Activated T-cell treated with anti-CD3 and anti-CD28 coated beads, Interleukin-2, amount 50 U/mL, for 72 hours (primary cell): ENCODE measurements at places on chromosomes 3 and 15. TPM values are rescaled to one million over a fixed set of nuclear protein-coding genes. Genes with fewer than 3 reads are reported as not detected.
A peak's percentile ranks its signal among the peaks of the same experiment; 100 is the strongest.

Gene DAPK2
- total RNA-seq = 3.3 TPM

Gene SLC22A13
- total RNA-seq = 1.2 TPM

Gene GLDN
- total RNA-seq = not detected

Gene FRMD5
- 0.60 TPM for total RNA-seq

Gene MUC4
- 0.34 TPM for total RNA-seq

Gene CCR9
- total RNA-seq = 0.14 TPM

Gene DNAJB8
- not detected for total RNA-seq

Gene NRROS
- 15.2 TPM for total RNA-seq

Gene PLSCR2
- total RNA-seq = 0.34 TPM

Gene CHDH
- total RNA-seq = 0.69 TPM

Gene RPLP1
- total RNA-seq = 2,514 TPM

GRCh38 chr3:107657971-107658370 is 135.2 kb downstream of the BBX start:
- DNase-seq = no peak
- peaks cover 20% of the 10 kb centered on the region for H3K4me1 ChIP-seq
- no peaks in the 10 kb centered on the region for H3K36me3 ChIP-seq
- H3K27ac ChIP-seq = no peak overlapping the region
- no peak overlapping the region for H3K4me3 ChIP-seq

- peak; percentile 41 for DNase-seq
- no peaks in the 10 kb centered on the region for H3K36me3 ChIP-seq
- no peak overlapping the region for H3K4me3 ChIP-seq
- H3K27me3 ChIP-seq = peaks cover 34% of the 10 kb centered on the region
Measured at GRCh38 chr3:188749010-188749617, 422.7 kb upstream of the TPRG1 start.

DNA sequence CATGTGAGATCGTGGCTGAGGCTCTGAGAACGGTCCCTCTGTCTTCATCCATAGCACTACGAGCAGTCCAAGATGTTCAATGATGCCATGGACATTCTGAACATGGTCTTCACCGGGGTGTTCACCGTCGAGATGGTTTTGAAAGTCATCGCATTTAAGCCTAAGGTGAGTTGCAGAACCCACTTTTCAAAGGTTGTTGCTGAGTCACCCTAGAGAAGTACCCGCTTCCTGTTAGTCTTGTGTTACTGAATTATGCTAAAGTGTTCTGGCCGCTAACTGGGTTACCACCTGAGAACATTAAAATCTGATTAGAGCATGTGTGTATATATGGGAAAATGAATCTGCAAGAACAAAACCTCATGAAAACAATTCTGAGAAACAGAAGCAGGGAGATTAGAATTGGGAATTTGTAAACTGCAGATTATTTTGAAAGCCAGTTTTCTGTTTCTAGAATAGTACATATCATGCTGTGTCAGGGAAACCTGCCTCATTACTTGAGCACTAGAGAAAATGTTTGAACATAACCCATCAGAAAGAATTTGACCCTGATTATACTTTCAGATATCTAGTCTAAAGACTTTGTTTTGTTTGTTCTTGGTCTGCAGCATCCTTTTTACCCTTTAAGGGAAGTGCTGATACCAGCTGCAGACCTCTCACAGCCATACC is 92.6 kb downstream of the CHDH start:
- peaks cover 17% of the 10 kb centered on the region for H3K27me3 ChIP-seq
- H3K4me1 ChIP-seq = peaks cover 40% of the 10 kb centered on the region
- peak overlapping the region; percentile 27 for H3K4me3 ChIP-seq
- peak overlapping the region; percentile 47 for H3K27ac ChIP-seq
- DNase-seq = peak; percentile 17

- H3K27ac ChIP-seq = no peak overlapping the region
- DNase-seq = no peak
Measured at GRCh38 chr3:146020969-146021368, 140.0 kb downstream of the PLOD2 start.

DNA sequence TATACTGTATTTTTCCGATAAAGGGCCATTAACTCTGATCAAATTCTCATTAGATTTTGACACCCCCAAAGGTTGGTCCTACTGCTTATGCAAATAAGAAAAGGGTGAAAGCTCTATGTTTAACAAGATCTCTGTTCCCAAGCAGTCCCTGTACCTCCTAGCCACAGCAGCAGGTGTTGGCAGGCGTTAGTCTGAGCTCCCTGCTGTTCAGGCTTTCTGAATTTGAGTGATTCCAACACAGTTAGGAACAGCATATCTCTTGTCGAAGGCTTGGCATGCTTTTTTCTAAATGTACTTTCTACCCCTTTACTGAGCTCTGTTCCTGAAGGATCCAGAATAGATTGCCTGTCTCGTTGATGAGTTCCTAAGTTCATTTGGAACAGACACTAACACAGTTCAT is 42.3 kb downstream of the MITF start:
- H3K27me3 ChIP-seq = peaks cover 9% of the 10 kb centered on the region
- H3K4me3 ChIP-seq = no peak overlapping the region
- H3K4me1 ChIP-seq = no peaks in the 10 kb centered on the region
- no peak overlapping the region for H3K27ac ChIP-seq
- no peak for DNase-seq

GRCh38 chr3:131349946-131350347 is 31.6 kb upstream of the NUDT16 start:
- H3K27me3 ChIP-seq = no peaks in the 10 kb centered on the region
- DNase-seq = no peak
- no peaks in the 10 kb centered on the region for H3K4me1 ChIP-seq
- no peak overlapping the region for H3K27ac ChIP-seq

DNA sequence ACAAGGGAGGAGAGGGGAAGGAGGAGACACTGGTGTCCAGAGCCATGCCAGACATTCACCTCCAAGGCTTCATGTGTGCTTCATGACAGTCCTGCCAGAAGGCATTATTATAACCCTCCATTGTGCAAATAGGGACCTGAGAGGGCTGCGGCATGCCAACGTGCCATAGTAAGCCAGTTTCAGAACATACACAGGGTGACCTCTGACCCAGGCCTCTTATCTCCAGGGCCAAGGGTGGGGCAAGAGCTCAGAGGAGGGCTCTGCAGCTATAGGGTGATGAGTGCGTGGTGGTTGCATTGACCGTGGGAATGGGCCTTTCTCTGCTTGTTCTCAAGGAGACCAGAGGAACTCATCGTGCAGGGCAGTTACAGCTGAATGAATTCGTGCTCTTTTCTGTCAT is 9.7 kb upstream of the ACSBG1 start:
- no peaks in the 10 kb centered on the region for H3K36me3 ChIP-seq
- H3K4me1 ChIP-seq = peaks cover 5% of the 10 kb centered on the region
- DNase-seq = no peak
- H3K27me3 ChIP-seq = no peaks in the 10 kb centered on the region
- no peak overlapping the region for H3K27ac ChIP-seq

GRCh38 chr15:39310633-39311032 is 270.2 kb upstream of the THBS1 start:
- no peak for DNase-seq
- no peak overlapping the region for H3K27ac ChIP-seq
- no peak overlapping the region for H3K4me3 ChIP-seq
- H3K36me3 ChIP-seq = no peaks in the 10 kb centered on the region
- H3K4me1 ChIP-seq = no peaks in the 10 kb centered on the region

GRCh38 chr3:142549986-142550385 is 28.5 kb downstream of the ATR start:
- H3K27me3 ChIP-seq = no peaks in the 10 kb centered on the region
- no peak overlapping the region for H3K4me3 ChIP-seq
- H3K36me3 ChIP-seq = peaks cover 29% of the 10 kb centered on the region
- no peak overlapping the region for H3K27ac ChIP-seq
- no peak for DNase-seq

DNA sequence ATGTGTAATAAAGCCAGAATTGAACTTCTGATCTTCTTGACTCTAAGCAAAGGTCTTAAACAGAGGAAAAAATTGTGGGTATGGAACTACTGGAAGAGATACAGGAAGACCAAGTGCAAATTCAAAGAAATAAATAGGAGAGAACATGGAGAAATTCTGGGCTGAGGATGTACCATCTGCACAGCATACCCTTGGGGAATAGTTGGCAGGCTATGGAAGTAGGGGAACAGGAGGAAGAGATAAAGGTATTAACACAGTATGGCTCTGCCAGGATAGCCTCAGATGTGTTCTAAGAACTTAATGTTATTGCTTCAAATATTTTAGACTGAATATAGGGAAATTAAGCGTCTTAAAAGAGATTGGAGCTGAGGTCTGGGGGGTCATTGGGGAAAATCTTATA is 485.4 kb downstream of the CNTN3 start:
- H3K4me1 ChIP-seq = no peaks in the 10 kb centered on the region
- H3K4me3 ChIP-seq = no peak overlapping the region
- no peak overlapping the region for H3K27ac ChIP-seq
- H3K27me3 ChIP-seq = no peaks in the 10 kb centered on the region

GRCh38 chr3:71237672-71238071 is 345.9 kb downstream of the FOXP1 start:
- H3K4me1 ChIP-seq = peaks cover 54% of the 10 kb centered on the region
- H3K4me3 ChIP-seq = no peak overlapping the region
- H3K36me3 ChIP-seq = peaks cover 8% of the 10 kb centered on the region

DNA sequence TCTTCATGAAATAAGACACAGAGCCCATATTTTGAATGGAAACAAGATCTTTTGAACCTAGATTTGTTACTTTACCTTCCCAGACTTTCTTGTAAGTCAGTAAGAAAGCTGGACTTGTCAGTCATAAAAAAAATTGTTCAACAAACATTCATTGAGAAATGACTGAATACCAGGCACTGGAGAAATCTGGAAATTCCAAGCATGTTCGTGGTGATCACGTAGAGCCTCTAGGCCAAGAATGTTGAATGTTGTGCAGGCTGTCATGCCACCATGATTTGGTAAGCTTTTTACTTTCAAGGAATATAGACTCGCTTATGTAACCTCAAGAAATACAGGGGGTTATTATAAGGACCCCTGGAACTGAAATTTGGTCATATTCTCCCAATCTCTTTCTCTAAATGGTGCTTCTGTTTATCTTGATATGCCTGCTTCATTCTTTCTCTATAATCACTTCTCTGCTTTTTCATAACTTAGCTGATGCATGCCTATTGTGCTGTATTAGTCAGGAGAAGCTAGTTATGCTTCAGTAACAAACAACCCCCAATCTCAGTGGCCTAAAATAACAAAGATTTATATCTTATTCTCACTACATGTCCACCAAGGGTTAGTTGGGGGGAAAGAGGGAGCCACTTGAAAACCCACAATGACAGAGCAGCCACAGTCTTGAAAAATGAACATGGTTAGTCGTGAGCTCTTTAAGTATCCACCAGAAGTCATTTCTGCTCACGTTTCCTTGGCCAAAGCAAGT is 3.4 kb upstream of the TPM1 start:
- no peak overlapping the region for H3K4me3 ChIP-seq
- no peak for DNase-seq
- H3K27me3 ChIP-seq = peaks cover 48% of the 10 kb centered on the region
- no peaks in the 10 kb centered on the region for H3K36me3 ChIP-seq
- H3K4me1 ChIP-seq = peaks cover 7% of the 10 kb centered on the region
- H3K27ac ChIP-seq = no peak overlapping the region

GRCh38 chr3:111227216-111227615 is 155.6 kb downstream of the NECTIN3 start:
- DNase-seq = no peak
- H3K4me1 ChIP-seq = peaks cover 12% of the 10 kb centered on the region
- H3K27ac ChIP-seq = no peak overlapping the region
- H3K27me3 ChIP-seq = no peaks in the 10 kb centered on the region
- peaks cover 2% of the 10 kb centered on the region for H3K36me3 ChIP-seq

- H3K27ac ChIP-seq = no peak overlapping the region
- H3K36me3 ChIP-seq = no peaks in the 10 kb centered on the region
- peaks cover 24% of the 10 kb centered on the region for H3K4me1 ChIP-seq
Measured at GRCh38 chr3:87797872-87798566, 260.8 kb downstream of the CGGBP1 start.
